ENCODE measurements at places on chromosomes 5 and 9. TPM values are rescaled to one million over a fixed set of nuclear protein-coding genes. Genes with fewer than 3 reads are reported as not detected.

GRCh38 chr9:93303806-93304573 is 120.1 kb downstream of the WNK2 start:
- no peak overlapping the region for H3K27ac ChIP-seq
- no peaks in the 10 kb centered on the region for H3K4me1 ChIP-seq
- H3K4me3 ChIP-seq: no peak overlapping the region
- DNase-seq: no peak
- H3K27me3 ChIP-seq: no peaks in the 10 kb centered on the region

DNA sequence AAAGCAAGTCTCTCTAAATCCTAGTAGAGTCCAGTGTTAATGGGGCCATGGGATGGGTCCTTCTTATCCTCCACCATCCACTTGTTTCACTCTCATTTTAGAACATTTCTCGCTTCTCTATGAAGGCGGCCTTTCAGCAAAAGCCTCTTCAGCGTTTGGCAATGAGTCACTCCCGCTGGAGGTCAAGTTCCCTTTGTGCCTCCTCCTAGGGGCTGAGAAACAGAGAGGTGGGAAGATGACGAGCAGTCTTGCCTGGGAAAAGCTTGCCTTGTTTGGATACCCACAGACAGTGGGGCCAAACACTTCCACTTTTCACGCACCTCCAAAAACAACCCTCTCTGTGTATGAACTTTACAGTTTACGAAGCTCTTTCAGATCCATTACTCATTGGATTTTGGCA is 168.8 kb downstream of the GABBR2 start:
- no peaks in the 10 kb centered on the region for H3K36me3 ChIP-seq
- peaks cover 6% of the 10 kb centered on the region for H3K4me1 ChIP-seq
- peak; percentile 31 for DNase-seq
- H3K4me3 ChIP-seq: no peak overlapping the region

DNA sequence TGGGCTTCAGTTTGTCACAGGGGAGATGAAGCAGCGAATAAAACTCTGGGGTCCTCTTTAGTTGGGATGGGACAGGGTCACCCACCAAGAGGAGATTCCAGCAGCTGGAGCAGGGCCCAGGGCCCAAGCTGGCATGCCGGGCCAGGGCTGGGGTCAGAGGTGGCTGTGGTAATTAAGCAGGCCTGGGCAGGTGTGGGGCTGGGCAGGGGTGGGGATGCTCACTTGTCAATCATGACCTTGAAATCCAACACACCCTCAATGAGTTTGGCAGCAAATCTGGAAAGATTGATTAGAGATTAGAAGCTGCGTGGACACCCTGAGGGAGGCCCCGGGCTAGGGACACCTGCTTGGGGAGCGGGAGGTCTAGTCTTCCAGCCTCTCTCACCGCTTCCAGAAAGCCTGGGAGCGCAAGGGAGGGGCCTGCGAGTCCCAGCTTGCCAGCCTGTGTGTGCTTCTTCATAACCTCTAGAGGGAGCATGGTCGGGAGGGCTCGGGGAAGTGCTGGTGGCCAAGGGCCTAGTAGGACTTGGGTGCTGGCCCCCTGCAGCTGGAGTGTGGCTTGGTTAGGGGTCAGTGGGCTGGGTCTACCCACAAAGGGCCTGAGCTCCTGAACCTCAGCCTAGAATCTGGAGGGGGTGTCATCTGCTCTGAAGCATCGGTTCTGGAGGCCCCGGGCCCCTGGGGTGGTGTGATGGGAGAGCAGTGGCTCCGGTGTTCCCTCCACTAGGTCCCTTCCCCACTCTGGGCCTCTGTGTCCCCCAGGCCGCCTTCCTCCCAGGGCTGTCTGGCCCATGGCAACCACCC is 7.6 kb downstream of the CRAT start:
- DNase-seq: peak; percentile 68
- H3K4me1 ChIP-seq: no peaks in the 10 kb centered on the region
- no peaks in the 10 kb centered on the region for H3K36me3 ChIP-seq
- no peaks in the 10 kb centered on the region for H3K27me3 ChIP-seq
- H3K27ac ChIP-seq: no peak overlapping the region

The ADAMTSL1 gene
- total RNA-seq: 255 TPM

The FOXD4L4 gene
- total RNA-seq: not detected

All from GM23248 (cell line).